MG63 (cell line): ENCODE measurements at places on chromosomes 16 and 17. TPM values are rescaled to one million over a fixed set of nuclear protein-coding genes. Genes with fewer than 3 reads are reported as not detected.

- no peak for DNase-seq
These were observed 155.6 kb upstream of the PLCG2 start for GRCh38 chr16:81623365-81624102.

DNA sequence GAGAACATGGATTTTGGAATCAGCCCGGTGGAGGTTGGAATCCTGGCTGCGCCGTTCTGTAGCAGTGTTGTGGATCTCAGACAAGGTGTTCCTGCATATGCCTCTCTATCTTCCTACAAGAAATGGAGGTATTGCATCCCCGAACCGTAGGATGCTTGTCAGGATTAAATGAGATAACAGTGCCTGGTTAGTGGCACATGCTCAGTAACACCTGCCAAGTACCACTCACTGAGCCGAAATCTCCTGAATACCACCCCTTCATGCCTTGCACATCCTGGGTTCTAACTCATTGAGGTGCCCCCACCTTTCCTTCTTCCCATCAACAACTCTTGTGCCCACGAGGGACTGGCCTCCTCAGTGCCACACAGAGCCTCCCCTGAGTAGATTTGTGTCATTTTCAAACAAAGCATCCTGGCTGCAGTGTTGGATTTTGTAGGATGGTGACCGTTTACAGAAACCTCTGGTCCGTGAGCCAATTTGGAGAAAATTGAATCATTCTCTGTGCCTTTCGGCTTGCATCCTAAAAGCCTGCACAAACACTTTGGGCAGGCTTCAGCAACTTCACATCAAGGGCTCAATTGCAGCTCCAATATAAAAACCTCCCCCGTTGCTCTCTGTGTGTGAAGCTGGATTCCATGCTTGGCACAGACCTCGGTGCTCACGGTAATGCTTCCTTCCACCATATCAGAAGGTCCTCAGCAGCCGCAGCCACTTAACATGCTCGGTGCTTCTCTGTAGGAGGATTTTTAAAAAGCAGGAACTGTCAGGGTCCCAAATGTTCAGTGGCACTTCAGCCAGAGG lies 84.2 kb downstream of the WWOX start:
- peak; percentile 10 for DNase-seq

GRCh38 chr17:71500761-71501555 lies 619.9 kb upstream of the SOX9 start:
- no peak for DNase-seq

SLFN12 gene
- 9.1 and 10.0 TPM in 2 replicates for total RNA-seq

MMP2 gene
- total RNA-seq, result 53.0 and 98.5 TPM in 2 replicates
